ENCODE measurements at places on chromosomes 16 and 17.

GRCh38 chr16:11053916-11054460, 109.6 kb downstream of the CLEC16A start:
- no peaks in the 10 kb centered on the region for H3K4me1 ChIP-seq
- DNase-seq, result no peak
- H3K27ac ChIP-seq, result no peak overlapping the region

GRCh38 chr17:12545877-12546513, 119.7 kb upstream of the MYOCD start:
- no peaks in the 10 kb centered on the region for H3K27me3 ChIP-seq
- peaks cover 4% of the 10 kb centered on the region for H3K4me1 ChIP-seq
- DNase-seq, result no peak

DNA sequence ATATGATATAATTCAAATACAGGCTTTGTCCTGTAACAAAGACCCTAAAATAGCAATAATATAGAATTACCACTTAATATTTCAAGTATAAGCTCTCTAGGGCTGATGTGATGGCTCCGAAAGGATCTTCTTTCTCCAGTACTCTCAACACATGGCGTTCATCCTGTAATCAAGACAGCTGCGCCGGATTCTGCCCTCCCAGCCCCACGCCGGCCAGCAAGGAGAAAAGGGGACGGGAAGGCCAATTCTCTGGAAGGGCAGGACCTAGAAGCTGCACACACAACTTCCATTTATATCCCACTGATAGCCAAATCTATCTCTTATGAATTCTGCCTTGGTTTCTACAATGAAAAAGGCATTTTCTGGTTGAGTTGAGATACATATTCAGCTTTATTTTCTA, 32.0 kb downstream of the CCDC182 start:
- peaks cover 16% of the 10 kb centered on the region for H3K4me1 ChIP-seq
- no peaks in the 10 kb centered on the region for H3K36me3 ChIP-seq
- peak; percentile 4 for DNase-seq
- no peak overlapping the region for H3K4me3 ChIP-seq

DNA sequence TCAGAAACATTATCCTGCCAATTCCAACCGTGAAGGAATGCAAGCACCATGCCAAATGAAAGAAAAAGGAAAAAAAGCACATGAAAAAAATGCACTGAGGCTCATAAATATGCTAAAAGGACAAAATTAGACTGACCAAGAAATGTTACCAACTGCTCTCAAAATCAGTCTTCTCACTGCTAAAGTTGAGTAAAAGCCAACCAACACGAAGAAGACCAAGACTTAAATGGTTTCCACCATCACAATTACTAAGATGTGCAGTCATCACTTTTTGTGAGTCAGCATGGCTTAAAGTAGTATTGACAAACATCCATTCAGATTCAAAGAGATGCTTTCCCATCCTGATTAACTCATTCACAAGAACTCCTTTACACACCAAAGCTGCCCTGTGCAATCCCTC, 16.4 kb downstream of the CDYL2 start:
- H3K4me1 ChIP-seq, result no peaks in the 10 kb centered on the region
- H3K4me3 ChIP-seq, result no peak overlapping the region
- H3K27ac ChIP-seq, result no peak overlapping the region
- DNase-seq, result no peak

GRCh38 chr17:46730026-46730425, 88.5 kb downstream of the WNT3 start:
- H3K36me3 ChIP-seq, result peaks cover 32% of the 10 kb centered on the region
- H3K4me1 ChIP-seq, result no peaks in the 10 kb centered on the region
- no peak overlapping the region for H3K4me3 ChIP-seq
- no peak for DNase-seq
- H3K27ac ChIP-seq, result no peak overlapping the region

- H3K27me3 ChIP-seq, result no peaks in the 10 kb centered on the region
- H3K27ac ChIP-seq, result no peak overlapping the region
- no peaks in the 10 kb centered on the region for H3K36me3 ChIP-seq
- H3K4me3 ChIP-seq, result no peak overlapping the region
- H3K4me1 ChIP-seq, result peaks cover 21% of the 10 kb centered on the region
Observed at GRCh38 chr17:81640011-81640410, 3.0 kb downstream of the TSPAN10 start.

DNA sequence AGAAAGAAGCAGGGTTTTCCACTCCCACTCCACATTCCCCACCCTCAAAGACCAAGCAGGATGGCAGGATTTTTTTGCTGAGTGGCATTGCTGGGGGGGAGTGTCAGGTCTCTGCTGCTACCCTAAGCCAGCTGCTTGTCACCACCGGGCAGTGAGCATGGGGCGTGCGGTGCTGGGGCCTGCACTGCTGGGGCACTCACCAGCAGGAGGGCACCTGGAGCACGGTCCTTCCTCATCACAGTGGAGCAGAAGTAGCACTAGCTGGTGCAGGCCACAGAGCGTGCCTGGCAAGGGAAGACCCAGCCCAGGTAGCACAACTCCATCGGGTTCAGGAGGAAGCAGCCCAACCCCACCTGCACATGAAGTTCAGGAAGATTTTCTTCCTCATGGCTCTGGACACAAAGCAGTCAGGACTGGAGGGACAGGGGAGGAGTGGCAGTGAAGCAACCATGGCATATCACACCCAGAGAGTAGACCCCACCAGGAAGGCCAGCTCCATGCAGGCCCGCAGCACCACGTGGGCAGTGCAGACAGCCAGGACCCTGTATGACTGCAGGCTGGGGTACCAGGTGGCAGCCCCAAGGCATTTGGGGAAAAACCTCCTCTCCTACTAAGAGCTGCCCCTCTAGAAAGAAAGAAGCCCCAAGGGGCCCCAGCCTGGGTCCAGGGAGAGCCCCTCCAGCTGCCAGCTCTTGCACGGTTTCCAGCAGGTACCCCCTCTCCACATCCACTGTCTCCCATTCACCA, 16.7 kb upstream of the MYO18A start:
- H3K4me1 ChIP-seq, result no peaks in the 10 kb centered on the region
- no peak overlapping the region for H3K27ac ChIP-seq
- H3K4me3 ChIP-seq, result no peak overlapping the region
- H3K27me3 ChIP-seq, result no peaks in the 10 kb centered on the region
- no peaks in the 10 kb centered on the region for H3K36me3 ChIP-seq

- H3K36me3 ChIP-seq, result peaks cover 15% of the 10 kb centered on the region
- H3K4me1 ChIP-seq, result peaks cover 6% of the 10 kb centered on the region
- no peaks in the 10 kb centered on the region for H3K27me3 ChIP-seq
- peak; percentile 97 for DNase-seq
- no peak overlapping the region for H3K27ac ChIP-seq
- no peak overlapping the region for H3K4me3 ChIP-seq
Observed at GRCh38 chr17:31524926-31525800, 133.7 kb downstream of the RAB11FIP4 start.

DNA sequence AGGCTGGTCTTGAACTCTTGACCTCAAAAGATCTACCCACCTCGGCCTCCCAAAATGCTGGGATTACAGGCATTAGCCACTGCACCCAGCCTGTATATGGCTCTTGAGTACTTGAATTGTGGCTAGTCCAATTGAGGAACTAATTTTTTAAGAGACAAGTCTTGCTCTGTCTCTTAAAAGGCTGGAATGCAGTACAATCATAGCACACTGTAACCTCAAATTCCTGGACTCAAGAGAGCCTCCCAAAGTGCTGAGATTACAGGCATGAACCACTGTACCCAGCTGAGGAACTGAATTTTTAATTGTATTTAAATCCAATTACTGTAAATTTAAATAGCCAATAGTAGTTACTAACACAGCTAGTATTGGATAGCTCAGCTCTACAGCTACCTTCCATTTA, 50.6 kb downstream of the MED13 start:
- H3K4me3 ChIP-seq, result no peak overlapping the region
- H3K27ac ChIP-seq, result no peak overlapping the region
- peaks cover 67% of the 10 kb centered on the region for H3K36me3 ChIP-seq

DNA sequence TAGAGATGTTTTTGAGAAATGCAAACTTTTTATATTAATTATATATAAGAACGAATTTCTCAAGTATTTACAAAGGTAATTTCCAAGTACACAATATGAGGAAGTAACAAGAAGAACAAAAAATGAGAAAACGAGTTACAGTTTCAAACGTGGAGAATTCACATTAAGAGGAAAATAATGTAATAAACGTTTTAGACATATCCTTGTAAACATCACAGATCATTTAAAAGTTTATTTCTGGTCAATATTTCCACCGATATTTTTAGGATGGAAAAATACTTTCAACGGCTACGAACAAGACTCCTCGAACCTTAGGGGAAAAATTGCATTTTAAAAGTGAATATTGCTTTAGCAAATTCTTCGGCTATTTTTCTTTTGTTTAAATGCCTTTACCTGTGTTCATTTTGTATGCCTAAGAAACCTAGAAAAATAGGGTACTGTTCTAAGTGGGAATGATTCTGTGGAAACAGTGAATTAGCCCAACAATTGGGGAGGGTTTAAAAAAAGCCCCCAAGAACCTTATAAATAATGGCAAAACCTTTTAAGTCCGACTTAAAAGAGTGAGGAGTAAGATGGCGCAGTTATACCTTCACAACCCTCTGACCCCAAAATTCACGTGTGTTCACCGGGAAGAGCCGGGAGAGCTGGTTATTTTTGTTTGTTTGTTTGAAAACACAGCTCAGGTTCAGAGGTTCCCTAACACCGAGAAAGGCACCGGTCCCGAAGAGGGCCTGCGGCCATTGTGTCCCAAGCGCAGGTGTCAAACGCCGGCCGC, 3.3 kb downstream of the HNF1B start:
- H3K4me1 ChIP-seq, result peaks cover 40% of the 10 kb centered on the region
- peaks cover 10% of the 10 kb centered on the region for H3K27me3 ChIP-seq
- no peaks in the 10 kb centered on the region for H3K36me3 ChIP-seq
- H3K4me3 ChIP-seq, result peak overlapping the region; percentile 40
- H3K27ac ChIP-seq, result no peak overlapping the region

DNA sequence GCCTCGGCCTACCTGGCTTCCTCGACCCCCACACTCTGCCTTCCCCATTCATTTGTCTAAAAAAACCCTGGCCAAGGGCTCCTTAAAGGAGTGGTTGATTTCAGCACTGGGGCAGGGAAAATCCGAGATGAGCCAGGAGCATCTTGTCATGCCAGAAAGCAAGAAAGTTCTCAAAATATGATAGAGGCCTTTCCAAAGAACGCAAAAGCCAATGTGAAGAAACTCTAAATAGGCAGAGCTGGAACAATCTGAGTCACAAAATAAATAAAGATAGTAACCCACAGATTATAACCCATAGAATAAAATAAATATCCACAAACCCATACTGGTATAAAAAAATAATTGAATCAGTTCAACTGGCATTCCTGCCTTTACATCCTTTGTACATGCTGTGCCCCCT, 192.3 kb upstream of the SALL1 start:
- H3K36me3 ChIP-seq, result no peaks in the 10 kb centered on the region
- H3K27me3 ChIP-seq, result no peaks in the 10 kb centered on the region
- no peak overlapping the region for H3K4me3 ChIP-seq
- no peaks in the 10 kb centered on the region for H3K4me1 ChIP-seq
- DNase-seq, result no peak
- no peak overlapping the region for H3K27ac ChIP-seq

DNA sequence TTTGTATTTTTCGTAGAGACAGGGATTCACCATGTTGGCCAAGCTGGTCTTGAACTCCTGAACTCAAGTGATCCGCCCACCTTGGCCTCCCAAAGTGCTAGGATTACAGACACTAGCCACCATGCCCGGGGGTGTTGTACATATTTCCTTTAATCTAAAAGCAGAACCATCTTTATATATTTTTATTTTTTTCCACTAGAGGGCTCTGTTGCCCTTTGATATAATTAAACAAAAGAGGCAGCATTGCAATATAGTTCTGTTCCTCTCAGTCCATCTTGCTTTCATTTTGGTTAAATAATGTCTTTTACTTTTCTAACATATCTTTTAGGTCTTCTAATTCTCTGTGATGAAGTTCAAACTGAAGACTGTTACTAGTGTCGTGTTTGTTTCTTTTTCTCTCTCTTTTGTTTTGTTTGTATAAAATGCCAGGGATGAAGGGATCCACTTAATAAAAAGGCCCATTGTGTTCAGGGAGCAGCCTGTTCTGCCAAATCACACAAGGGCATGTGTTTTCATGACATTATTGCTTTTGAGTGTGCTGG, 23.4 kb downstream of the WWOX start:
- DNase-seq, result no peak
- no peaks in the 10 kb centered on the region for H3K27me3 ChIP-seq
- no peaks in the 10 kb centered on the region for H3K36me3 ChIP-seq
- peaks cover 8% of the 10 kb centered on the region for H3K4me1 ChIP-seq
- H3K4me3 ChIP-seq, result no peak overlapping the region

- H3K27me3 ChIP-seq, result peaks cover 13% of the 10 kb centered on the region
- peaks cover 9% of the 10 kb centered on the region for H3K4me1 ChIP-seq
Observed at GRCh38 chr16:1045993-1046911, 26.3 kb upstream of the SSTR5 start.

DNA sequence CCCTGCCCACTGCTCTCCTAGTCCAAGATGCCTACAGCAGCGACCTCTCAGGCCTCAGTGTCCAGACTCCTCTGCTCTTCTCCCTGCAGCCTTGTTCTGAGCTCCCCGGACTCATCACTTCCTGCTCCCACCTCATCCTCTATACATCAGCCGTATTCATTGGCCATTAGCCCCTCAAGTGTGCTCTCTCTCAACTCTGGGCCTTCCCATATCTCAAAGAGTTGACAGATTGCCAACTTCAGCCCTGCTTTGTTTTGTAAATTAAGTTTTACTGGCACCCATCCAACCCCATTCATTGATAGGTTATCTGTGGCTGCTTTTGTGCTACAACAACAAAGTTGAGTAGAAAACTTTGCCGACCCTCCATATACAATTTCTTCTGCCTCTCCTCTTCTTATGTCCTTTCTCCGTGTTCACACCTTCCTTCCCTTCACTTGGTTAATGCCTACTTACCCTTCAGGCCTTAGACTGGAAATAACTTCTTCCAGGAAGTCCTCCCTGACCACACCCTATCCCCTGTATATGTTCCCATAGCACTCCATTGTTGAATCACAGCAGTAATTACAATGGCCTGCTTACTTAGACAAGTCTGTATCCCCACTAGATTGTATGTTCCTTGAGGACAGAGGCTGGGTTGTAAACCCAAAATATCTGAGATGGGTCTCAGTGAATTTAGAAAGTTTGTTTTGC, 63.4 kb upstream of the TANC2 start:
- H3K36me3 ChIP-seq, result no peaks in the 10 kb centered on the region
- no peak for DNase-seq
- H3K4me3 ChIP-seq, result no peak overlapping the region
- peaks cover 9% of the 10 kb centered on the region for H3K4me1 ChIP-seq
- no peaks in the 10 kb centered on the region for H3K27me3 ChIP-seq
- H3K27ac ChIP-seq, result no peak overlapping the region

DNA sequence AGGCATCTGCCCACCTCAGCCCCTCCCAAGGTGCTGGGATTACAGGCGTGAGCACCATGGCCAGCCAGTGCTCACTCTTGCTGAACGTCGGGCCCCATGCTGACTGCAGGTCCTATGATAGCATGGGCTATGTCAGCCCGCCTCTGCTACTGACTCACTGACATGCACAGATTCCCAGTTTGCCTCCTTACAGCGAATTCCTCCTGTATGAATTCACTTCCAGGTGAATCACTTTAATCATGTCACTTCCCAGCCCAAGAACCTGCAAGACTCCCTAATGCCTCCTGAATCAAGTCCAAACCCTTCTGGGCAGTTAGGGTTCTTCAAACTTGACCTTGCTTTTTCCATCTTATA, 16.1 kb upstream of the UBTF start:
- no peaks in the 10 kb centered on the region for H3K4me1 ChIP-seq
- no peak overlapping the region for H3K27ac ChIP-seq

- no peaks in the 10 kb centered on the region for H3K36me3 ChIP-seq
- H3K27me3 ChIP-seq, result no peaks in the 10 kb centered on the region
- peaks cover 52% of the 10 kb centered on the region for H3K4me1 ChIP-seq
- H3K27ac ChIP-seq, result no peak overlapping the region
- no peak for DNase-seq
Observed at GRCh38 chr17:9268546-9268945, 247.2 kb downstream of the NTN1 start.

- no peaks in the 10 kb centered on the region for H3K27me3 ChIP-seq
- no peak overlapping the region for H3K27ac ChIP-seq
- H3K4me1 ChIP-seq, result peaks cover 16% of the 10 kb centered on the region
- H3K36me3 ChIP-seq, result peaks cover 58% of the 10 kb centered on the region
- H3K4me3 ChIP-seq, result no peak overlapping the region
- no peak for DNase-seq
Observed at GRCh38 chr16:75228143-75228976, 9.6 kb downstream of the CTRB1 start.
